Suppressor macrophage treated with lipopolysaccharide for 4 hours (primary cell): ENCODE measurements at places on chromosomes 1 and 21.

DNA sequence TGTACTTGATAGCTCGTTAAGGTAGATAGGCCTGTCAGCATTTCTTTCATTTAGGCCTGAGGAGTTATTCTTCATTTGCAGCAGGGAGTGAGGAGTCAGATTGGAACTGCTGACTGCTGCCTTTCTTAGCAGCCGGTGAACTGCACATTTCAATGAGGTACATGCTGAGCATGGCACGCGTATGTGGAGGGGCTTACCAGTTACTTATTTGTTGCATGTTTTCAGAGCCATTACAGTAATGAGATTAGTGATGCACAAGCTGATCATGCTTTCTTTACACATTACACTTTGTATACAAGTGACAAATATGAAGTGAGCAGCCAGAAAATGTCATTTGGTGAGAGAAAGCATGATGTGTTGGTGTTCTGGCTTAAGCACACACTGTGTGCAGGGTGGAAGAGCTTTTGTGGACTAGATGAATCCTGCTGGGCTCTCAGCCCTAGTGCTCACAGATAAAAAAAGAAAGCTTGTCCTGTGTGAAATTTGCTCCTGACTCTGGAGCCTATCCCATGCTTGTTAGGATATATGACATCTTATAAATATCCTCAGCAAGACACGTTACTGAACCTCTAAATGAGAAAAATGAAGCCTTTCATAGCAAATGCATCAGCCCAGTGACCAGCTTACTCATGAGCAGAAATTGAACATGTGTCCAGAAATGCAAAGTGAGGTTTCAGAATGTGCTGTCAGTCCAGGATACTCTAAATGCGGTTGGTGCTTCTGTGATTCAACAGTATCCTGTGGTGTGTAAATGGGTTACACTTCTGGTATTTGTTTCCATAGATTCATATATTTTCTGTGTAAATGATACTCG is 574.7 kb upstream of the ADGRL2 start:
- no peak for DNase-seq

DNA sequence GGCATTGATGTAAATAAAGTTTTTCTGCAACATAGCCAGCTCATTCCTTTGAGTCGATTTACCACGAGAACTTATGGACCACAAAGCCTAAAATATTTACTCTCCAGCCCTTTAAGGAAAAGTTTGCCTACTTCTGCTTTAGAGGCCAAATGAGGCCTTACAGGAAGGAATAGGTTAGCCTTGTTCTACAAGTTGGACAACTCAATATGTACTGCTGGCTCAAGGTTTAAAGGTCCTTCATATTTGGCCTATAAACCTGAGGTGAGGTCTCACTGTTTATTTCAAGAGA is 144.5 kb upstream of the DNAH14 start:
- DNase-seq = no peak

GRCh38 chr1:55337801-55338447 is 122.8 kb upstream of the USP24 start:
- peak; percentile 69 for DNase-seq

GRCh38 chr1:224300346-224300745 is 29.6 kb downstream of the NVL start:
- no peak for DNase-seq

- no peak for DNase-seq
Observed at GRCh38 chr1:176954242-176954641, 210.3 kb downstream of the ASTN1 start.

DNA sequence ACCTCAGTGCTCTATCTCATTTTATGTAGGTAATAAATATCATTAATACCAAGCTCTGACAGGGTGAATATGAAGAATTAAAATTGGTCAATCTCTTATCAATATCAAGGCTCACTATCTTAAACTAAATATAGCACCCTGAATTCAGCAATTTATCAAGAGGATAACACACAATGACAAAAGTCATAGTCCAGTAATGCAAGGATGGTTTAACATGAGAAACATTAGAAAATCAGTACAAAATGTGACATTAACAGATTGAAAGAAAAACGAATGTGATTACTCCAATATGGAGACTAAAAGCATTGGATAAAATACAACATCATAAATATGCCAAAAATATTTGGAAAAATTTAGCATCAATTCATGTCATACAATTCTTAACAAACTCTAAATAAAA is 53.9 kb downstream of the OBSCN start:
- DNase-seq = no peak

DNA sequence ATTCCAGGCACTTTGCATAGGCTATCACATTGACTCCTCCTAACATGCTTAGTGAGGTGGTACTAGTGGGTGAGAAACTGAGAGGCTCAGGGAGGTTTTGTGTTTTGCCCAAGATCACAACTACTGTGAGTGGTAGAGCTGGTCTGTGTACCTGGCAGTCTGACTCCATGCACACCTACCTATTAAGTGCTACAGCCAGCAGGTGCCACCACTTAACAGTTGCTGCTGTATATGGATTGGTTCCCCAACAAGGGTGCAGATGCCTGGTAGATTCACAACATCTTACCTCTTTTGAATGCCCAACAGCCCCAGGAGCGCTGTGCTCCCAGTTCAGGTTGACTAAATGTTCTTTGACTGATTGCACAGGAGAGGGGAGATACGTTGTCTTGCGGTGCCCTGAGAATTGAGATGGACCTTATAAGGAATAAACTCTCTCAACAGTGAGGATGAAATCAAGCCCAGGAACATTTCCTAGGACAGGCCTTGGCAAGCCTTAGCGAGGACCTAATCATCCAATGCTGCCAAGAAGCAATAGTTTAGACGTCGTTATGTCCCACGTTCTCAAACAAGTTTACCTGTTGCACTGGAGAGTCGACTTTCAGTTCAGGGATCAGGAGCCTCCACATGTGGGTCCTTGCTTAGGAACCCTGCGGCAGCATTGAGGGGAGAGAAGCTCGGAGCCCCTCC is 78.9 kb upstream of the F3 start:
- DNase-seq = no peak

- no peak for DNase-seq
Observed at GRCh38 chr1:14403961-14404645, 194.4 kb upstream of the KAZN start.

DNA sequence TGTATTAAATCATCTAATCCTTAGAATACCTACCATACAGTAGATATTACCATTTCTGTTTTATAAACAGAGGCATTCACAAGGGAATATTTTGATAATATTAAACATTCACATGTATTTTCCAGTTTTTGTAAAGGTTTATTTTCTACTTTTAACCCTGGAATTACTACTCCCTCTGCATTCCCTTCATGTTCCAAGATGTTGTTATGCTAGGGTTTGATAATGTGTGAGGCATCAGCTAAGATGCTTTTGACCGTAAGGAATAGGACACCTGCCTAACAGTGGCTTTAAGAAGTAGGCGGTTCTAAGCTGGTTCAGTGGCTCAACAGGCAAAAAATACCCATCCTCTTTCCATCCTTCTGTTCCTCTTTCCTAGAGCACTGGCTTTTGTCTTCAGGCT is 131.9 kb upstream of the USP24 start:
- no peak for DNase-seq

DNA sequence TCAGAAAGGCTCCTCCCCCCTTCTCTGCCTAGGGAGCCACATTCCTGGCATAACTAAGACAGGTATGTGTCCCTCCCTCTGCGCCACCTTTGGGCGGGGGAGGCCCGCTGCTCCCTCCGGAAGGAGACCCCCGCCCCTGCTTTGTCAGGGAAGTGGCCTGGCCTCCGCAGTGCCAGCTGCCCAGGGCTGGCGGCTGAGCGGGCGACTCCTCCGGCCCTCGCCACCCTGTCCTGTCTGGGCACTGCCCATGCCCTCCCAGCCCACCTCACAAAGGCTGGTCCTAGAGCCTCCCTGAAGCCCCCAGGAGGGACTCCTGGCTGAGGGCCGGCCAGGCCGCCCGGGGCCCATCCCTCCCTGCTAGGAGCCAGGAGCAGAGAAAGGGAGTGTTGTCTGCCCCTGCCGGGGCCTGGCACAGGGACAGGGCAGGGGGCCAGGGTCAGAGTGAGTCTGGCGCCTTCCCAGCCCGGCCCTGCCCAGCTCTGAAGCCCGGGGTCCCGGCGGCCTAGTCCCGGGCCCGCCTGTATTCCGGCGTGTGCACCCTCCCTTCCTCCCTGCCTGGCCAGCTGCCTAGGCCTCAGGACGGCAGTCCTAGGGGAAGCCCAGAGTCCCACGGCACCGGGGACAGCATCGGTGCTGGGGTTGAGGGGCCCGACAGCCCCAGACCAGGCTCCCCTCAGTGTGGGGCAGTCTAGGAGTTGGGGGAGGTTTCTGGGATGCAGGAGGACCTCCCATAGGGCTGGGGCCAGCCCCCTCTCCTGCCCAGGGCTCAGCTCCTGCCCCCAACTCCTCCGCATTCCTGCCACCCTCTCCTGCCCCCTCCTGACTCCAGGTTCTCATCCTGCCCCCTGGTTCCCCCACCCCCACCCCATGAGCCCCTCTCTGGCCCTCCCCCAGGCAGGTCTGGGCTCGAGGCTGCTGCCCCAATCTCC is 5.1 kb downstream of the AGRN start:
- no peak for DNase-seq

- DNase-seq = no peak
Observed at GRCh38 chr1:240611619-240612480, at the start of gene GREM2. Gene GREM2 (minus strand): TSS chr1:240612155. CDS start chr1:240493475, 118,680 bp downstream.
